ENCODE measurements at places on chromosomes 1 and 21.

- no peak for DNase-seq
Observed at GRCh38 chr1:219189952-219190351, 16.3 kb downstream of the LYPLAL1 start.

DNA sequence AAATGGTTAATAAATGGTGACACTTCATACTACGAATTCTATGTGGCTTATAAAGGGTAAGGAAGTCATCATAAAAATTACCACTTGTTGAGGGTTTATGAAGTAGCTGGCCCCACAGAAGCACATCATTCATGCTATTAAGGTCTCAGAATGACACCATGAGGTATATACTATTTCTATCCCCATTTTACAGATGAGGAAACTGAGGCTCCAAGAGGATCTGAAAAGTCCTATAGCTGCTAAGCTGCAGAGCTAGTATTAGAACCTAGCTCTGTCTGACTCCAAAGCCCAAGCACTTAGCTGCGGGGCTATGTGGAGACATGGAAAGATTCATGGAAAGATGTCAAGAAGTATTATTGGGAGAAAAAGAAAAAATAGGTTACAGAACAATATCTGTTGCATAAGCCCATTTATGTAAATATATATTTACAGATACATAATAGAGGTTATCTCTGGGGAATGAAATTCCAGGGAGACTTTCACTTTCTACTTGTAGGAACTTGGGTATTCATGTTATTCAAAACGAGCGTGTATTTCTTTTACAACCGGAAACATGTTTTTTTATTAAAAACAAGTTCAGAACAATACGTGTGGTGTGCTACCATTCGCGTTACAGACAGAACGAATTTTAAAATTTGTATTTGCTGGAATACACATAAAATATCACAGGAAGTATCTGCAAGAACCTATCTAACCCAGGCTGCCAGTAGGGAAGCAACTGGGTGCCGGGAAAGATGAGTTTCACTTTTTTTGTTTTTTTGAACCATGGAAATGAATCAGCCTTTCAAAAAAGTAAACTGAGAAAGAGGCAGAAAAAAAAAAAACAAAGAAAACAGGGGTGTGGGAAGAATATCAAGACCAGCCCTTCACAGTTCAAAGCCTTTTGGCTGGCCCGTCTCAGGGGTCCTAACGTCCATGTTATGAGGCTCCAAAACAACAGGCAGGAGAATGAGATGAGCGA is 13.4 kb downstream of the SPOCD1 start:
- no peak for DNase-seq

DNA sequence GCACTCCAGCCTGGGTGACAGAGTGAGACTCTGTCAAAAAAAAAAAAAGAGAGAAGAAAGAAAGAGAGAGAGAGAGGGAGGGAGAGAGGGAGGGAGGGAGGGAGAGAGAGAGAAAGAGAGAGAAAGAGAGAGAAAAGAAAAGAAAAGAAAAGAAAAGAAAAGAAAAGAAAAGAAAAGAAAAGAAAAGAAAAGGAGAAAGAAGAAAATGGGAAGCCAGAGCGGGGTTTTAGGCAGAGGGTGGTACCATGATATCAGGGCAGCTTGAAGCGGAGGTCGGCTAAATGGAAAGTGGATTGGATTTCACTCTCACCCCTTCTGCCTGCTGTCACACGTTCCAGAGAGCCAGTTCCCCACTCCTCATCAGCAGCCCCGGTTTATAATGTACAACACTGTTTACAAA is 1.9 kb downstream of the TMCO4 start:
- DNase-seq = no peak

DNA sequence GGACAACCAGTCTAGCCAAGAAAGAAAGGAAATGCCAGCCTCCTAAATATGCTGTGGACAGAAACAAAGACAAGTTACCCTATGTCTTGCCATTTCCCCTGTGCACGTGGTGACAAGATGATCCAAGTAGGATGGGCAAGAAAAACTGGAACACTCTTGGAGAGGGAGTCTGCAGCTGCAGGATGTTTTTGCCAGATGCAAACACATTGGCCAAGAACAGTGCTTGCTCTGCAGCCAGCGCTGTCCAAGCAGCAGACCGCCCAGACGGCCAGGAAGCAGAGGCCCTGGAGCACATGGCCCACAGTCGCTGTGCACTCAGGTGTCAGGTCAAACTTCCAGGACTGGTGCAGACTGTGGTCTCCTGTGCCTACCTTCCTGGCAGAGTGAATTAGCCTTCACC is 189.3 kb downstream of the SLC35F3 start:
- DNase-seq = no peak

- no peak for DNase-seq
Observed at GRCh38 chr1:228005511-228006033, 1.2 kb upstream of the WNT3A start.

DNA sequence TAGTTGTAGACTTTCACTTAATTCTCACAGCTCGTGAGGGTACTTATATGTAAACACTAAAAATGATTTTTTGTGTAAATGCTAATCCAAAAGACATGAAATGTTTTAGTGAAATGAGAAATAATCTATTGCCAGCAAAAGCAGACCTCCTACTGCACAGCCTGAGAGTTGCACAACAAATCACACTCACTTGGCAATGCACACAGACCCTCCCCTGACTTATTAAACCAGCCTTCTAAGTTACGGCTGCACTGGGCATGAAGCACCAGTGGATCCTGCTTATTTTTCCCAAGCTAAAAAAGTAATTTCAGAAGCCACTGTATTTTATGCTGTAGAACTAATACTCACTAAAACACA is 10.3 kb downstream of the ERRFI1 start:
- DNase-seq = no peak

- DNase-seq = no peak
Observed at GRCh38 chr1:21823206-21823979, 11.3 kb downstream of the LDLRAD2 start.

DNA sequence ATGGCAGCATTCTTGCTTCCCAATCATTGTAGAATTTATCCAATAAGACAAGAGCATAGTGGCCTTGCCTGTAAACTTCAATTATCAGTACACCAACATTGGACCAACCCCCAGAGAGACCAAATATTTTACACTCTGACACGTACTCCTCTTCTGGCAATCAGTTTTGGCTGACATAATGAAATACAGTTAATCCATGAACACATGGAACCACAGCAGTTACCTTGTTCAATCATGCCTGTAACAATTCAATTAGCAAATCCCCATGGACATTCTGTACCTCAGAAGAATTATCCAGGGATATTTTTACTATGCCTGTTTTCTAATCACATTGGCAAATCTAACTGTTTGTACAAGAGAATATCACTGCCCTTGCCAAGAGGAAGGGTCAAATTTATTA is 2162.0 kb downstream of the MRPL39 start:
- no peak for DNase-seq
